ENCODE measurements at places on chromosomes 12 and 14. TPM values are rescaled to one million over a fixed set of nuclear protein-coding genes. Genes with fewer than 3 reads are reported as not detected.

The LRP1 gene
- polyA plus RNA-seq: 60.8 TPM

GRCh38 chr12:86389949-86390348 lies 133.8 kb upstream of the MGAT4C start:
- DNase-seq: no peak

DNA sequence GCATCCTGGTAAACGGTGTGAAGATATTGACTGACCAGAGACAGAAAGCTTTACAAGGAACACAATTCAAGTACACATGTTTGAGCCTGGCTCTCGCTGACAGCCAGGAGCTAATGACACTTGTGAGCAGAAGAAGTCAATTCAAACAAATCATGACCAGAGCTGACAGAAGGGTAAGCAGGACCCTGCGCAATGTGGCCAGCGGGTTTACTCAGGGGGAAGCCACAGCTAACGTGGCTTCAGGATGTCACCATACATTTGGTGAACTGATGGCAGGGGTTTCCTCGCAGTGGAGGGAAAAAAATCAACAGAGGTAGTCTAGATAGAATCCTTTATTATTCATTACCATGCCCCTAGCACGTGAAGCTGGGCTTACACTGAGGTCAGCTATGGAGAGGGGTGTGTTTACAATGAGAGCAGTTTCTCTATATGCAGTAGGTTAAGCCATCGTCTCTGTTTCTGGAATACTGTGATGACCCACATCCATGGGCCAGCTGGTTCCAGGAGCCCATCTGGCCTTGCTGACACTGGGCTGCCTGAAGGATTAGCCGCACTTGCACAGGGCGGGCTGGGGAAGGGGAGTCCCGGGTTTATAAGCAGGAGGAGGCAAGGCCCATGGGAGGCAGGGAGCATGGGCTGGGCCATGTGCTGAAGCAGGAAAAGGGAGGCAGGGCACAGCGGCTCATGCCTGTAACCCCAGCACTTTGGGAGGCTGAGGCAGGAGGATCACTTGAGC lies 198.2 kb upstream of the PRMT8 start:
- no peak for DNase-seq

DNA sequence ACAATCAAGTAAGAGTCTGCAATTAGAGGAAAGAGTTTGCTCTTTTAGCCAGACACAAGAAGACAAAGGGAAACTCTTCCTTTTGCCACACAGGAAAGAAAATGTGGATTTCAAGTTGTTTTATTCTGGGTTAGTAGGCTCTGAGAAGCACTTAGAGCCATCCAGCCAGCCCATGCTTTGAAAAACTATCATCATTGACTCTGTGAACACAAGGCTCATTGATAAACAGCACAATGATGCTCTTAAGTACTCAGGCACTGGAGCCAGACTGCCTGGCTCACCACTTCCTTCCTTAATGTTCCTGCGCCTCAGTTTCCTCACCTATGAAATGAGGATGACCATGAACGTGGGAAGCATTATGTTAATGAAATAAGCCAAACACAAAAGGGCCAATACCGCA lies 150.2 kb upstream of the EEA1 start:
- no peak for DNase-seq

DNA sequence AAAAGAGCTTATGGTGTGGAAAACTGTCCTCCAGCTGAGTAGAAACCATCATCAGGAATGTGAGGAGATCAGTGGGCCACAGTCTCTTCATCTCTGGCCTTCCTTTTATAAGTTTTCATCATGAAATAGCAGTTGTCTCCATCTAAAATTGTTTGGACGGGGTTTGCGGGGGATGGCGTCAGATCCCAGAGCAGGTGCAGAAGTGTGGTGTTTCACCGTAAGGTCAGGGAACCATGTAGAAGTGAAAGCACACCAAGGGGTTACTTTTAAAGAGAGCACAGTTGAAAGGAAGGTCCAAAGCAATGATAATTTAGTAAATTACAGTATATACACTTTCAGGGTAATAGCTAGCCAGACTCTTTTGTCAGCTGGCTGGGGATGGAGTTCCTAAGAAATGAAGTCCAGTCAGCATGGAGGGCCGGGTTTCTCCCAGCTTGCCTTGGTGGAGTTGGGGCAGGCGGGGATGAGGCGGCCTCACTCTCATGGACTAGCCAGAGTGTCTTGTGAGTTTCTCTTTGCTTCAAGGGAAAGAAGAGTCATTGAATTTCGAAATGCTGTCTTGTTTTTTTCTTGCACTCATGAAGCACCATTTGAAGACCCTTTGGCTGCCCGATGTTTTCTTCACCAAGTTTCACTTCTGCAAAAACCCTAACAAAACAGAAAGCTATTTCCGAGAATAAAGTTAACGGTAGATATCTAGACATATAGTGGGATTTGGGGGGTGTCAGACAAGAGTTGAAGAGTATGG lies 100.6 kb downstream of the ETV6 start:
- DNase-seq: no peak

- no peak for DNase-seq
These were observed 51.9 kb upstream of the TSPAN11 start for GRCh38 chr12:30874455-30875321.

- DNase-seq: no peak
These were observed 20.3 kb downstream of the KNTC1 start for GRCh38 chr12:122547330-122547729.

GRCh38 chr12:17372508-17372907 lies 717.5 kb downstream of the RERGL start:
- no peak for DNase-seq

DNA sequence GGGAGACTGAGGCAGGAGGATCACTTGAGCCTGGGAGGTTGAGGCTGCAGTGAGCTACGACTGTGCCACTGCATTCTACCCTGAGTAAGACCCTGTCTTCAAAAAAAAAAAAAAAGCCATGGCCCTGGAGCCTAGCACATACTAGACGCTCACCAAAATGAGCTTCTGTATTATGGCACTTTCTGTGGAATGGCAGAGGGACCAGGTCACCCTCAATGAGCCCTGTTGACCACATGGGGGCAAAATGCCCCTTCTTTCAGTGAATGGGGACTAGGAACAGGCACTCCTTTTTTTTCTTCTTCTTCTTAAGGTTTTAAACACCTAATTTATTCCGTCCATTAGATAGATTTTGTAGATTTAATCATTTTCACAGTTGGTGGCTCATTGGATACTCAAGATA lies 50.5 kb downstream of the FAM222A start:
- no peak for DNase-seq

DNA sequence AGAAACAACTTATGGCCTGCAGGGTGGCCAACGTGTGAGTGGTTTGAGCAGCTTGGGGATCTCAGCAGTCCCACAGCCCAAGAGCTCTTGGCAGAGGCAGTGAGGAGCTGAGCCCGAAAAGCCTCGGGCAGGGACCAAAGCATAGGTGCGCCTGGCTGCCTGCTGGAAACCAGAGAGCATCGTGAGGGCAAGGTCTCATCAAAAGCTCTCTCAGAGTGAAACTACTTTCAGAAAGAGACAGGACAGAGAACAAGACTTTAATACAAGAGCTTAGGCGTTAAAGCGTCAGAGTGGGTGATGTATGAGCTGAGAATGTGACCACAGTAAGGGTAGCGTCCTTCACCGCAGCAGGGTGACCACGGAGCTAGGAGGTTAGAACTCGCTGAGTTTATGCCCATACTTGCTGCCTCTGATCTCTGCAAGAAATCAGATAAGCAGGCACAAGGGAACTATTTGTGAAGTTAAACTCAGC lies 30.8 kb downstream of the LGMN start:
- no peak for DNase-seq

All from left renal cortex interstitium (tissue), 4 donors.